Left ventricle myocardium inferior (tissue), 1 donor: ENCODE measurements at places on chromosomes 12 and 14. TPM values are rescaled to one million over a fixed set of nuclear protein-coding genes. Genes with fewer than 3 reads are reported as not detected.

DNA sequence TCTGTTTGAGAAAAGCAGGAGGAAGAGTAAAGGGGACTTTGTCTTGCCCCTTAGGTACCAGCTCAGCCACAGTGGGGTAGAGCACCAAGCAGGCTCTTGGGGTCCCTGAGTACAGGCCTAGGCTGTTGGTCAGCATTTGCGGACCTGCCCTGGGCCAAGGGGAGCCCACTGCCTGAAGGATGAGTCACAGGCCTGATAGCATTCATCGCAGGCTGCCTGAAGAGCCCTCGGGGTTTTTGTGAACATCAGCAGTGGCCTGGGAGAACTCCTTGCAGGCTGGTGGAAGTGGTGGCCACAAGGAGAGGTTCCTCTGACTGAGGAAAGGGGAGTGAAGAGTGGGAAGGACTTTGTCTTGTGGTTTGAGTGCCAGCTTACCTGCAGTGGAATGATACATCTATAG lies 25.0 kb upstream of the P2RX7 start:
- no peak for DNase-seq

- DNase-seq, result no peak
These were observed 109.7 kb downstream of the GPATCH2L start for GRCh38 chr14:76261371-76261811.

LRFN5 gene
- 0.30 TPM for total RNA-seq

TOMM20L gene
- not detected for total RNA-seq

PPP1R13B gene
- total RNA-seq, result 104 TPM

FAM186B gene
- 0.33 TPM for total RNA-seq

- no peak for DNase-seq
These were observed 123.0 kb downstream of the ESRRB start for GRCh38 chr14:76498976-76499375.

KITLG gene
- total RNA-seq, result 8.6 TPM

- DNase-seq, result no peak
These were observed 1.1 kb downstream of the PAPLN start for GRCh38 chr14:73238424-73238852.

GRCh38 chr12:38759621-38760020 lies 145.8 kb downstream of the CPNE8 start:
- DNase-seq, result no peak

DNA sequence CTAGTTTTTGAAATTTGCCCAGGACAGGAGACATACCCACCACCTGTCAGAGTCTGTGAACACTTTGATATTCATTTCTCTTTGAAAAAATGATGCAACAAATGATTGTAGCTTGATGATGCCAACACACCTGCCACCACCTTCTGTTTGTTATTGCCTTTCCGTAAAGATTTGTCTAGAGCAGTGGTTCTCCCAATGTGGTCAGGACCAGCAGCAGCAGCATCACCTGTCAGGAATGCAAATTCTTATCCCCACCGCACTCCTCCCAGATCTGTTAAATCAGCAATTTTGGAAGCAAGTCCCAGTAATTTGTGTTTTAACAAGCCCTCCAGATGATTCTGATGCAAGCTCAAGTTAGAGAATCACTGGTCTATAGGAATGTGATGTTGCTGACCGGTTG lies 9.9 kb downstream of the CCDC175 start:
- DNase-seq, result no peak

DNA sequence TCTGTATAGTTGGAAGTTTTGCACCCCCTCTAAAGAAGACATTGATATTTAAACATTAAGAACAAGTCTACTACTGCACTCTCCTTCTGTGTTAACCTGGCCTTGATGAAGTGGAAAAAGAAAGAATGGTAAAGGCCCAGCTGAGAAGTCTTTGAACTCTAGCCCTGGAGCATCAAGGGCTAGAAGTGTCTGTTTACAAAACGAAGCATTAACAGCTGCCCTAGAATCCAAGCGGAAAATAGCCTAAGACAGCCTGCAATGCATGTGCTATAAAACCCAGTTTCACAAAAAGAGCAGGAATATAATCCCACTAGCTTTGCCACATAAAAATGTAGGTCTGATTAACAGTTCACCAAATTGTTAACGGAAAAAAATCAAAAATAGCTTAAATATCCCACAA lies 60.5 kb downstream of the NUMB start:
- DNase-seq, result no peak

DNA sequence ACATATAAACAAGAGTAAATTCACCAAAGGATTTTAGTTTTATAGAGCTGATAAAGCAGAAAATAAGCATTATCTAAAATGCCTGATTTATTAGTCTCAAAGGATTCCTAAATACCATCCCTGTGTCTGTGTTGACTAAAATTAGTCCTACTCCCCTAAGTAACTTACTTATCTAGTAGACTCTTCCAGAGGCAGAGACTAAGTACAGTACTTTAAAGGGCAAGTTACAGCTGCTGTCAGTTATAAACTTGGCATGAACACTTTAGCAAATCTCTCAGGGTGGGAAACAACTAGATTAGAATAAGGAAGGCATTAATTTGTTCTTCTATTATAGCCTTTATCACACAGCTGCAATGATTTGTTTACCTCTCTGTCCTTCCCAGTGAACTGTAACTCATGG lies 46.0 kb downstream of the ATP2B1 start:
- no peak for DNase-seq

ADAM21 gene
- total RNA-seq, result 0.38 TPM

DNA sequence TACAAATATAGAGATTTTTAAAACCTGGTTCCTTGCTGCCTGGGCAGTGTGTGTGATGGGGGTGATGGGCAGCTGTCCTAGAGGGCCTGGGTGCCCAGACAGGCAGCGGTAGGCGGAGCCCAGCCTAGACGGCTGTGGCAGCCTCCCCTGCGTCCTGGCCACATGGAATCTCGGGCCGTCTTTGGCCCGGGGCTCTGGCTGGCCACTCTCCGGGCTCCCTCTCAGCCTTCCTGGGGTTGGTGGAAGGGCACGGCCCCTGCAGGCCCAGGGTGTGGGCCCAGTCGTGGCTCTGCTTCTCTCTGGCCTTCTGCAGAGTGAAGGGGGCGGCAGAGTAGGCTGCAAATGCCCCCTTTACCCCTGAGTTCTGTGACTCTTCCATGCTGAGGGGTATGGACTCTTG lies 2.3 kb downstream of the LRTM2 start:
- no peak for DNase-seq

DNA sequence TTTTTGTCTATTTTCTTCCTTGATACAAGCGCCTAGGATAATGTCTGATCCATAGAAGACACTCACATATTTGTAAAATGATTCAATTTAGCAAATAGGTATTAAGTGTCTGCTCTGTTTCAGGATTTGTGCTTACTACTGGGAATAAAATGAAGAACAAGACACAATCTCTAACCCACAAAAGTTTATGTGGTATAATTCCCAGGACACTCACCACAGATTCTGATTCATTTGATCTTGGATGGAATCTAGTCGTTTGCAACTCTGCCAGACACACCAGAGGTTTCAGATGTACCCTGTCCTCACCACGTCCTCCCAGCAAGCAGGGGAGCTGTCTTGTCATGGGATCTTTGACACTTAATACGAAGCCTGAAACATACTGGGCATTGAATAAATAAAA lies 208.3 kb downstream of the LRIG3 start:
- no peak for DNase-seq

GRCh38 chr12:72832024-72832423 lies 559.9 kb downstream of the TRHDE start:
- no peak for DNase-seq

BDKRB1 gene
- total RNA-seq, result not detected

DNA sequence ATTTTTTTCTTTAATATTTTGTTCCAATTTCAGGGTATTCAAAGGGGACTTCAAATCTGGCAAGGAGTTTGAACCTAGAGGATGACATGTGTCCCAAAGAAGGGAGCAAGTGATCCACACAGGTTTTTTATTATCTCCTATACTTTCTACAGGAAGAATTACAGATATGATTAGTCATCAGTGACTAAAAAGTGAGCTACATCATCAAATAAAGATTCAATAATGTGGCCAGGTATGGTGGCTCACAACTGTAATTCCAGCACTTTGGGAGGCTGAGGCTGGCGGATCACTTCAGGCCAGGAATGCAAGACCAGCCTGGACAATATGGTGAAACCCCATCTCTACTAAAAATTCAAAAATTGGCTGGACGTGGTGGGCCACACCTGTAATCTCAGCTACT lies 24.2 kb downstream of the GLT8D2 start:
- no peak for DNase-seq

DNA sequence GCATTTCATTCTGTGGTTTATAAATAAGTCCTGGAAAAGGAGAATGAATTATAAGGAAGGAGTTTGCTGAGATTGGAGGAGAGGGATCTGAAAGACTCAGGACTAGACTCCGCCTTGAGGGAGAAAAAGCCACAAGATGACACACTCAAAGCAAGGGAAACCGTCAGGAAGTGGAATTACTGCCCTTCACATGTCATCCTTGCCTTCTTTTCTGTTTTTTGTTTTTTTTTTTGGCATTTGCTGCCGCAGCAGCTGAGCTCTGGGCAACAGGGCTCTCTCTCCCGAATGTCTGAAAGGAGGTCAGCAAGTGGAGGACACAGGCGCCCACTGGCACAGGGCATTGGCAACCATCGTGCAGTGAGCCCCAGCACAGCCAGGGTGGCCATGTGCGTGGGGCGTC lies 344.9 kb downstream of the DPF3 start:
- DNase-seq, result no peak

DNA sequence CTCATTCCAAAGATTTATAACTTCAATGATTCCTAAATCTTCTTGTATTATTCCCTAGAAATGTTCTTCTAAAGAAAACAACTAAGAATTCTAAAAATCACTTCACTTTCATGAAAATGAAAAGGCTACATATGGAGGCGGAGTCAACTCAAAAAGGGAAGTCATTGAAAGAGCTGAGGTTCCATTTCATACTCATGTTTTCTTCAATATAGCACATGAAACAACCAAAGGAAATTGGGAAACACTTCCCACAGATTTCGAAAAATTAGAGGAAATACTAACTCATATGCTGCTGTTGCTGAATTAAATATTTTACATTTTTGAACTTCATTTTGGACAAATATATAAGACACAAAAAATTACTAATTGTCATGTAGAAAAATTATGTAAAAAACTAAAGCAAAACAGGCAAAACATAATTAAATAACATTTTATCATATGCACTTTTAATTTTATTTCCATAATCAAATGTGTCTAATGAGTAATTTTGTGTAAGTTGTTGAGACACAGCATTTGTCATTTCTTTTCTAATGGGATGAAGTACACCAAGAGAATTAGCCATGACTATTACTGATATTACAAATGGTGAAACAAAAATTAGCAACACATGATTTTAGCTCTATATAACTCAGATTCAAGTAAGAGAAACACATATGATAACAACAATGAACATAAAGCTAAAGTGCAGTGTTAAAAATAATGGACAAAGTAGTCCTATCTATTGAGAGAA lies at the start of gene CD163:
Gene CD163, minus strand, starts transcription at position 92 of the 730 bp plus-strand sequence. Its CDS starts 87 bp downstream, at position 5.
- DNase-seq, result no peak

DNA sequence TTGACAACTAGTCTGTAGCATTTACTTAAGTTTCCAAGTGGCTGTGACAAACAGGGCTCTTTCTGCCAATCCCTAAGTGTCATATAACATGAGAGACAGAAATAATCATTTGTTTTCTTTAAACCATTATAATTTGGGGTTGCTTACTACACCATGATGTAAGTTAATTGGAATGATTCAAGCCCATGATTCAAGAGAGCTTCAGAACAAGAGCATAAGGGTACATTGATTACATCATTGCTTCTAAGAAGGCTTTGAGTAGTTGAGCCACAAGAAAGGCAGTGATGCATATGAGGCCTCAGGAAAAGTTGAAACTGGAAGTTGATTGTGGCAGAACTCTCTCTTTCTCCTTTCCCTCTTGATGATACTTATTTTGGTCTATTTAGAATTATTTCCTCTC lies 444.0 kb downstream of the CCER1 start:
- no peak for DNase-seq

KRT7 gene
- not detected for total RNA-seq

DNA sequence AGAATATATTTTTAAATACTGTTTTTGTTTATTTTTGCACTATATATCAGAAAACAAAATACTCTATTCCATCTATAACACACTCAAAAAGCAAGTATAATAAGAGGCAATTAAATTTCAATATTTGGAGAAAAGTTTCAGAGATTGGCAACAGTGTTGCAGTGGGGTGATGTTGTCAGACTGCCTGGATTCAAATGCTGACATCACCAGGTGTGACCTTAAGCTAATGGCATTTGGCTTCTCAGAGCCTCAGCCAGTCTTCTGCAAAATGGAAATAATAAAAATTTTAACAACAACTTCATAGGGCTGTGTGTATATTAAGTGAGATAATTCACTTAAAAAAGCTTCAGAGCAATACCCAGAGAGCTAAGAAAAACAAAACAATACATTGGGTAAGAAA lies 74.7 kb downstream of the TMTC1 start:
- no peak for DNase-seq

DNA sequence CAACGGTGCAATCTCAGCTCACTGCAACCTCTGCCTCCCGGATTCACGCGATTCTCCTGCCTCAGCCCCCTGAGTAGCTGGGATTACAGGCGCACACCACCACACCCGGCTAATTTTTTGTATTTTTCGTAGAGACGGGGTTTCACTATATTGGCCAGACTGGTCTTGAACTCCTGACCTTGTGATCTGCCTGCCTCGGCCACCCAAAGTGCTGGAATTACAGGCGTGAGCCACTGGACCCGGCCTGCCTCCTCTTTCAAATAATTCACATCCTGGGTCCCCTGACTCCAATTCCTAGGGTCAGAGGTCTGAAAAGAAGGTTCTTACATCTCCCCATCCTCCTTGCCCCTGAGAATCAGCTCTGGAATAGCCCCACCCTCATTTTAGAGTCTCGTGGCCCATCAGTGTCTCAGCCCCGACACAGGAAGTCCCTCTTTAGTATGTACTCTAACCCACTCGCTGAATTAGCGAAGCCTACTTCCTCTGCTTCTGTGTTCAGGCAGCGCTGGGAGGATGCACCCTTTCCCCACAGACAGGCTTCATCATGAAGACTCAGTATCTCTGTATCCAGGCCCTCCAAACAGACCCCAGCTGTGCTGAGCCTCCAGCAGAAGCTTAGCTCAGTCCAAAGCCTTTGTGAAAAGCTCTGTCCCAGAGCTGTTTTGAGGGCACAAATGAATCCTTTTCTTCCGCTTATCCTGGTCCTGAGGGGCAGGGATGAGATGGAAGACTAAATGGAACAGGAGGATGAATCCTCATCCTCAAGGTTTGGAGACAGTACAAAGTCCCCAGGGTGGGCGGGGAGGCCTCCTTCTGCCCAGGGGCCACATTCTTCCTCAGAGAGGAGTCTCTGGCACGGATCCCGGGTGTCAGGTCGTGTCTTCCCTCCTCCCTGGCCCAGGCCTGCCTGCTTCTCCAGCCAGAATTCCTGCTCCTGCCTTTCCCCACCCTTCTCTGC lies 3.5 kb downstream of the LPAR5 start:
- DNase-seq, result no peak
